NK-92 treated with Interleukin-12 subunit alpha and Interleukin-12 subunit beta, amount 100 ng/mL, for 24 hours (cell line): ENCODE measurements at places on chromosomes 16 and 17.

DNA sequence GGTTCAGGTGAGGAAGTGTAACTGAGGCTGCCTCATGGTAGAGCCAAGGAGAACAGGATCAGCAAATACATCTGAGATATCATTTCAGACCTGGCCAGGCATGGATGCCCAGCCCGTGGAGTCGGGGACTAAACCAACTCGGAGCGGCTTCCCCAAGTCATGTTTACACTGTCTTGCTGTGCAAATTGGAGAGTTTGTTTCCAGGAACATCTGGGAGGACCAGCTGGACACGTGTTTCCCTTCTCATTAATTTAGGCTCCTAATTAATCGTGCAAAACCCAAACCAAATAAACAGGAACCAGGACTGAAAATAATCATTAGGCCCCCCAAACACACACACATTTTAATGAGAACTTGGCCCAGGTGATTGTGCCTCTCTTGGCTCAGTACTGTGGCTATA, 70.9 kb upstream of the SALL1 start:
- DNase-seq: no peak

DNA sequence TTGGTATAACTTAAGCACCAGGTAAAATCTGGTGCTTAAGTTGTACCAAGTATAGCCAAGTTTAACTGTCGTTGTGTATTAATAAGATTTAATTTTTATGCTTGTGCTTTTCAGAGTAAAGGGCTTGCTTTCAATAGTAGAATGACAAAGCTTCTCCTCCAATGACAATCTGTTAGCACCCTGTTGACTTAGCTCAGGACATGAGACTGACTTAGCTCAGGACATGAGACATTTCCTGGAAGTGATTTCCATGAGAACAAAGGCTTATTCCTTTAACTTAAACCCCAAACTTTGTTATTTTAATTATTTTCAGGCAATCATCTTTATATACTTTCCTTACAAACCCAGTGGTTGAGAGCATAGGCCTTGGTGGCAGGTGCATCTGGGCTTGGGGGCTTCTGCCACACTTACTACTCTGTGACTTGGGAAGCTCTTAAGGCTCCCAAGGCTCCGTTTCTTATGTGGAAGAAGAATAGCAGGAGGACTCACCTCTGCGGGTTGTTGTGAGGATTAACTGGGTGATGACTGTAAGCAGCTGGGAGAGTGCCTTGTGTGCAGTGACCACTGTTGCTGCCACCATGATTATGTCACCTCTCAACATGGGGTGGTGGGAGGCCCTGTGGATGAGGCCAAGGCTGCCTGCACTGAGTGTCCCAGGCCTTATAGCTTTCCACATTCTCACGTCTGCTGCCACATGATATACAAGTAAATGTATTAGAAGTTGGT, 59.4 kb upstream of the CMIP start:
- DNase-seq: no peak

GRCh38 chr17:73642659-73643000, 1.6 kb downstream of the SDK2 start:
- no peak for DNase-seq

- no peak for DNase-seq
Measured at GRCh38 chr17:75003957-75004355, 8.5 kb upstream of the MRPL58 start.
